ENCODE measurements at places on chromosomes 7 and 10. TPM values are rescaled to one million over a fixed set of nuclear protein-coding genes. Genes with fewer than 3 reads are reported as not detected.

The CACNB2 gene
- total RNA-seq: not detected

The CLDN3 gene
- 18.4 TPM for total RNA-seq

The ZNRF2 gene
- 7.9 TPM for total RNA-seq

The BUB3 gene
- total RNA-seq: 99.0 TPM

The CLCN1 gene
- total RNA-seq: not detected

The VGF gene
- 0.89 TPM for total RNA-seq
